ENCODE measurements at places on chromosomes 4 and X.

GRCh38 chr4:74873545-74874301, 59.2 kb upstream of the PARM1 start:
- no peak for DNase-seq

DNA sequence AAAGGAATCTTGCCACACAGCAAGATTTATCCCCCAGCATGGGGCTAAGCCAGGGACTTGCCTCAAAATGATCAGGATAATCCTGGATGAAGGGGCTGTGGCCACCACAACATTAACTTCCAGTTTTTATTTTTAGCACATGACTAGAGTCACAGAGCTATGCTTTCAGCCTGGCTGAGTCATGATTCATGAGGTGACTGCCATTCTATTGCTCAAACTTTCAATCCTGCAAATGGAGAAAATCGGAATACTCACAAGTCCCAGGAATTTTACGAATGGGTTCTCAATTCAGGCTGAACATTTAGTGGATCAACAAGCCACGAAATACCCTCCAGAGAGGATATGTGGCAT, 70.7 kb upstream of the HPGD start:
- peak; percentile 76 for DNase-seq

GRCh38 chr4:185238215-185238681, 28.9 kb downstream of the SNX25 start:
- DNase-seq = peak; percentile 75

DNA sequence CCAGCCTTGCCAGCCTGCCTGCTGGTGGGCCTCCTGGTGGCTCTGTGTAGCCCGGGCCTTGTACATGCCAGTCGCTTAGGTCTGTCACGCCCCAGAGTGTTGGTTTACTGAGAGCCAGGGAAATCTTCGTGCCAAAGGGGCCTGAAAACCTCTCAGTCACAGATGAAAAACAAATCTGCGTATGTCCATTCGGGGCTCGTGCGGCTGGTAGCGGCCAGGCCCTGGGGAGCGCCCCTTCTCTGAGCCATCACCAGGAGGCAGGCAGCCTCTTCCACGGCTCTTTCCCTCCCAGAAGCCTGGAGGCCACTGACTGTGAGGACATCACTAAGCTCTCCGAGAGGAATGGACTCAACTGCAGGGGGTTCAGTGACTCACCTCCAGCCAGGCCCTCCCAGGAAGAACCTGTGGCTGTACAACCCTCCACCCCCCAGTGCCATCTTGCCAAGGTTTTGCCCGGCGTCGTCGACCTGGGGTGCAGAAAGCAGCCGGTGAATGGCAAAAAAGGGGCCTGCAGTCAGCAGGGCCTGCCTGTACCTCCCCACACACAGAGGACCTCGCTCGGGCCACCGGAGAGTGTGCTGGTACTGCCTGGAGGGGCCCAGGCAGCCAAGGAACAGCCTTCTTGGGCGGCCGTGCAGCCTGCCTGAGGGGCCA, 162.2 kb downstream of the BCOR start:
- no peak for DNase-seq

DNA sequence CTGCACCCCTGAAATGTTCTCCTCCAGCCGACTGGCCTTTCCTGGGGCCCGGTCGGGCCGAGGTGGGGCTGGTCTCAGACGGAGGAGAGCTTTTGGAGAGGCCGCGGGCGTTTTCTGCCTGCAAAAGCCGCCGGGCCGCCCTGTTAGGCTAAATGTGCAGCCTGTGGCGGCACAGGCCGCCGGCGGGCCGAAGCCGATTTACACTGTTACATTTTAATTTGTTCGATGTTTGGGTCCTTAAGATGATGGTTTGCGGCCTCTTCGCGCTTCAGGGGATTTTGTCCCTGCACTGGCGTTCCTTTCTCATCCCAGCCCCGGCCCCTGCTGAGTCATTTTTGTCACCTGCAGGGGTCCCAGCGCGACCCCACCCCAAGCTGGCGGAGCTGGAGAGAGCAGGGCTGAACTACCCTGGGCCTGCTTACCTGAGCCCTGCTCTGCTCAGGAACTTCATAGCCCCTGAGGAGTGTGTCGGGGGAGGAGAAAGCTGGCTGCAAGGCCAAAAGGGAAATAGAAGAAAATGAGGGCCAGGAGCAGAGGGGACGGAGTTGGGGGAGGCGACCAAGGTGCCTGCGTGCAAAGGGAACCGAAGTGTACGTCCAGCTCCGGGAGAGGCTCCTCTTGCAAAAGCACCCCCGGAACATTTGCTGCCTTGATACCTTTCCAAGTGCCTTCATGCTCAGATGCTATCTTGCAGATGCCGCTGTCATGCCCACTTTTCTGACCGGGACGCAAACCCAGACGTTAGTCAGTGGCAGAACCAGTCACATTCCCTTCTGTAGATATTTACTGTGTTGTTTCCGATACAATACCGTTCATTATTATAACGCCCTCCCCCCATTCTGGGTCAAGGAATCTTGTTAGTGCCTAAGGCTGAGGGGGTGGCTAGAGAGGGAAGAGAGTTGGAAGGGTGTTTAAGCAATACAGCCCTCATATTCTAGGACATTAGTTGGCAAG, 977 bp upstream of the RBBP7 start:
- DNase-seq = no peak

DNA sequence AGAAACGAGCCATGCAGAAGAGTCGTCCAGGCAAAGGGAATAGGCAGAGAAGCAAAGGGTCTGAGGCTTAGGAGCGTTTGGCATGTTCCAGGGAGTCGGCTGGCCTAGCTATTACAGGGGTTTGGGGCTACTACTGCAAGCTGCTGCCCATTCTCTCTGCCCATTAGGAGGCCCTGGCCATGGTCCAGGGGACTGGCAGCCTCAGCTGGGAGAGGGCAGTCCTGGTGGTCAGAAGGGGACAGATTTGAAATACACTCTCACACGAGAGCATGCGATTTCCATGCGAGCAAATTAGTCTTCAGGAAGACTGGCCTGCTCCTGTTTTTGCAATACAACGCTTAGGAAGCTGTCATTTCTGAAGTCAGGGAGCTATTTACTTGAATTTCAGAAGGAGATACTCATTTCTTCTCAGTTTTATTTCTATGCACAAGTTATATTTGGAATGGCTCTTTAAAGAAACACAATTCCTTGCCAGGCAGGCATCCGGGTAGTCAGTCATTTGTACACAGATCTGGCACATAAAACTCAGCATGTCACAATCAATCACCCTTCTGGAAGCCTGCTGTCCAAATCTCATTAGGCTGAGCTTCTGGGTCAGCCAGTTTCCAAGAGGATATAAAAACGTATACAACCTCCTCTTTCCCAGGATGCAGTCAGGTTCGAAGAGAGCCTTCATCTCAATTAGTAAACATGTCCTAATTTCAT, 27.0 kb downstream of the PROM1 start:
- no peak for DNase-seq

- no peak for DNase-seq
These were observed 4.7 kb upstream of the ATP1B4 start for GRCh38 chrX:120357186-120357585.

DNA sequence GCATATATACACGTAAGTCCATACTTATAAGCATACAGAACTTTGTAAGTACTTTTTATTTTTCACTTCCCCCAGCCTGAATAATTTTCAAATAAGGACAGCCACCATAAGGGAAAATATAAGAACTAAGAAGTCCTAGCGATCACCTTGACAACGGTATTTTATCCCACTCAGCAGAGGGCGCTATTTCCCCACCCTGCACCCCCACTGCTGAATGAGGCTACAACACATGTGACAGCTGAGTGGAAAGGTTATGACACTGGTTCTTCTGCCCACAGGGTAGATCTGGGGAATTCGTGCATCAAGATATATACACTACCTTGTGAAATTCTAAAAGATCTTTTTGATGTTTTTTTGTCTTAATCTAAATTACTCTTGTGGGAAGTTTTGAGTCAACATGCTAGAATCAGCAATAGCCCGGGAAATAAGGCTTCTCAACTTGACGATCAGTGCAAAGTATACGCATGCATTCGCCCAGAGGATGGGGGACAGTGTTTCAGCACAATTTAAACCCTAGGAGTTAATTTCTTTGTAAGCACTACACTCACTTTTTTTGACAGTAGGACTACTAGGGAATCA, 151.5 kb downstream of the CORIN start:
- DNase-seq = peak; percentile 22
